Foreskin keratinocyte (primary cell): ENCODE measurements at places on chromosomes 7 and 10. TPM values are rescaled to one million over a fixed set of nuclear protein-coding genes. Genes with fewer than 3 reads are reported as not detected.

Gene LIPK
- polyA plus RNA-seq, result not detected in 2 replicates

Gene TFPI2
- 19.3 and 71.3 TPM in 2 replicates for polyA plus RNA-seq

Gene POLR1F
- polyA plus RNA-seq, result 10.1 and 11.0 TPM in 2 replicates

Gene IQUB
- 0.01 TPM in 1 of 2 replicates, not detected in the other for polyA plus RNA-seq

Gene CCDC7
- polyA plus RNA-seq, result 0.38 and 0.45 TPM in 2 replicates
